ENCODE measurements at places on chromosomes 16 and 17. TPM values are rescaled to one million over a fixed set of nuclear protein-coding genes. Genes with fewer than 3 reads are reported as not detected.

DNAH3 gene
- not detected for total RNA-seq

KCNG4 gene
- total RNA-seq = not detected

CAPNS2 gene
- total RNA-seq = 0.11 TPM

PTX4 gene
- 0.17 TPM for total RNA-seq

QPRT gene
- not detected for total RNA-seq

TAT gene
- total RNA-seq = not detected

TNFRSF13B gene
- not detected for total RNA-seq

SPECC1 gene
- total RNA-seq = 0.43 TPM

CIBAR2 gene
- total RNA-seq = not detected

SPNS3 gene
- total RNA-seq = 0.11 TPM

TP53TG3F gene
- not detected for total RNA-seq

KAT8 gene
- 42.9 TPM for total RNA-seq

ALOX12B gene
- not detected for total RNA-seq

LLGL2 gene
- total RNA-seq = 15.0 TPM

ENPP7 gene
- total RNA-seq = not detected

MMP15 gene
- total RNA-seq = 3.8 TPM

ARL4D gene
- total RNA-seq = 0.86 TPM

CCDC92B gene
- not detected for total RNA-seq

LAT gene
- total RNA-seq = 0.43 TPM

EVPLL gene
- not detected for total RNA-seq

KRTAP2-3 gene
- not detected for total RNA-seq

PIK3R5 gene
- total RNA-seq = not detected

ACSM5 gene
- 3.7 TPM for total RNA-seq

CRISPLD2 gene
- total RNA-seq = 1.3 TPM

CORO7 gene
- 24.9 TPM for total RNA-seq

MFSD6L gene
- total RNA-seq = not detected

GNAO1 gene
- not detected for total RNA-seq

CASKIN1 gene
- total RNA-seq = 0.43 TPM

TEX14 gene
- total RNA-seq = under 0.01 TPM

RCVRN gene
- total RNA-seq = not detected

KCNH6 gene
- under 0.01 TPM for total RNA-seq

PARD6A gene
- 2.8 TPM for total RNA-seq

MEOX1 gene
- under 0.01 TPM for total RNA-seq

FBRS gene
- total RNA-seq = 14.2 TPM

TLCD3B gene
- total RNA-seq = not detected
